ENCODE measurements at places on chromosomes 2 and 18.
A peak's percentile ranks its signal among the peaks of the same experiment; 100 is the strongest.

DNA sequence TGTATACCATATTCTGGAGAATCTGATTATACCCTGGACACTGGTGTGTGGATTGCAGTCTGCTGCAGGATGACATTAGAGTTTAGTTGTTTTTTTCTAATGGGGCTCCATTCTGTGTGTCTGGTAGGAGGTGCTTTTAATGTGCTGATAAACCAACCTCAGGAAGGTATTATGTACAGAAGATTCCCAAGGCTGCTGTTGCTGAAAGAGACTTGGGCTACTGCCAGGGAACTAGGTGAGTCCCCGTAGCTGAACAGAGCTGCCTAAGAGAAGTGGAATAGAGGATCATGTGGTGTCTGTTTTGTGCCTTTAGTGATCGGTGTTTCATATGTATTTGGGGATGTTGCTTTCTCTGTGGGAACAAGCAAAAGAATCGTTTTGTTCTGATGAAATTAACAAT lies 16.5 kb downstream of the SPATA3 start:
- DNase-seq, result no peak

- no peak for DNase-seq
Measured at GRCh38 chr2:109032229-109032820, 43.3 kb upstream of the EDAR start.

GRCh38 chr2:209556354-209556961 lies 132.6 kb downstream of the MAP2 start:
- DNase-seq, result peak; percentile 47

GRCh38 chr2:47437287-47437686 lies 34.3 kb downstream of the MSH2 start:
- peak; percentile 15 for DNase-seq

GRCh38 chr2:142580691-142581090 lies 296.8 kb upstream of the KYNU start:
- DNase-seq, result no peak

DNA sequence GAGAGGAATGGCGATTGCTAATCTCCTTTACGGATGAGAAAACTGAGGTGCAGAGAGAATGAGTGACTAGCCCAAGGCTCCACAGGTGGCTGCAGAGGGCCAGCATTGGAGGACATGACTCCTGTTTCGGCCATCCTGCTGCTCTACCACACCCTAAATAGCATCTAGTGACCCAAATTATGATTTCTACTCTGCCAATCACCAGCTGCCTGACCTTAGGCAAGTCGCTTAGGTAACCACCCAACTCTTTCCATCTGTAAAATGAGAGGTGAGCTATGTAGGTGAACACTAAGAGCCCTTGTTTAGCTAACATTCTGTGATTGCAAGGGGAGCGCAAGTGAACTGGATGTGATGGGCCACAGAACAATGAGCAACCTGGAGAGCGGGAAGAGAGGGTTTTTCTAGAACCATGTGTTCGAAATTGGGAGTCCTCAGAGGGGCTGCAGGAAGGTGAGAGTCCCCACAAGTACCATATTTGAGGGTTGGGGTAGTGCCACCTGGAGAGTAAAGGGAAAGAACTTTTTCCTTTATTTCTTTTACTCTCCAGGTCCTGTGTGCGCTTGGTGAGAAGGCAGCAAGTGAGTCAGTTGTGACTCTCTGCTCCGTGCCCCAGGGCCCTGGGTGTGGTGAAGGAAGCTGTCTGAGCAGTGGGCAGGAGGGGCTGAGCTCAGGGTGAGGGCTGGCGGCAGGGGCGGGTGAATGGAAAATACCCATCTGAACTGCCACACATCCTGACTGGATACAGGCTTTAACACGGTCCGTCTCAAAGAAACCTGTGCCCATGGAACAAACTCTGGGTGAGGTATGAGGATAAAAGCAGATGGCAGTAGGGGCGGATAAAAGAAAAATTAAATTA lies 2.4 kb downstream of the CYP27C1 start:
- DNase-seq, result no peak

GRCh38 chr2:234025466-234025865 lies 25.0 kb upstream of the SPP2 start:
- no peak for DNase-seq

DNA sequence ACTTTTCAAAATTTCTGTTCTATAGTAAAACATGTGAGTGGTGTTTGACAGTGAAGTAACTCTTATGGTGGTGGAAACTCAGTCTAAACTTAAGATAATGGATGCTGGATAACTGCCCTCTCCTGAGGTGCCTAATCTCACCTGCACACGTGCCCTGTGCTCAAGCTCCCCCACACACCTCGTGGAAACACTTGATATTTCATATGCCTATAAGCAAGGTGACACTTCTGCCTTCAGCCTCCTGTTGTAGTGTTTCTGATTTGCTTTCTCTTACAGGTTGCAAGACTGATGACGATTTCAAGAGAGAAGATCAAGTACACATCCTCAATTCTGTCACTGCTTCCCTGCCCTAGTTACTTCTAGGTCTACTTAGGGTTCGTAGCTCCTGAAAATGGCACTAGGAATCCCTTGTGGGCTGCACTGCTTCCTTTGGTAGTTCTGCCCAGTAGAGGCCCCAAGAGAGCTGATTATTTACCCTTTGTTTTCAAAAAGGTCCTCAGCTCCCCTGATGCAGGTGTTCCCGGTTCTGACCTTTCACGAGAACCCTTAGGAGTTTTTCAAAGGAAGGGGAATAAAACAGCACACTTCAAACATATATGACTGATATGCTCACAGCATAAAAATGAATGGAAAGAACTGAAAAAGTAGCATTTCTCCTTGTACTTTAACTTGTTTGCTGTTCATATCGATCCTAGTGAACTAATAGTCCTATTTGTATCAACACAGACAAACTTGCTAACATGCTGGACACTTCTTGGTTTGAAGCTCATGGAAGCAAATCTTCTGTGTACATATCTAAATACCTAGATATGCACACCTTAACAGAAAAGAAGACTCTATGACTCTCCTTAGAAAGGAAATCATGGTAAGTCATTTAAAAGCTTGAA lies 6.7 kb downstream of the CAVIN2 start:
- DNase-seq, result no peak

DNA sequence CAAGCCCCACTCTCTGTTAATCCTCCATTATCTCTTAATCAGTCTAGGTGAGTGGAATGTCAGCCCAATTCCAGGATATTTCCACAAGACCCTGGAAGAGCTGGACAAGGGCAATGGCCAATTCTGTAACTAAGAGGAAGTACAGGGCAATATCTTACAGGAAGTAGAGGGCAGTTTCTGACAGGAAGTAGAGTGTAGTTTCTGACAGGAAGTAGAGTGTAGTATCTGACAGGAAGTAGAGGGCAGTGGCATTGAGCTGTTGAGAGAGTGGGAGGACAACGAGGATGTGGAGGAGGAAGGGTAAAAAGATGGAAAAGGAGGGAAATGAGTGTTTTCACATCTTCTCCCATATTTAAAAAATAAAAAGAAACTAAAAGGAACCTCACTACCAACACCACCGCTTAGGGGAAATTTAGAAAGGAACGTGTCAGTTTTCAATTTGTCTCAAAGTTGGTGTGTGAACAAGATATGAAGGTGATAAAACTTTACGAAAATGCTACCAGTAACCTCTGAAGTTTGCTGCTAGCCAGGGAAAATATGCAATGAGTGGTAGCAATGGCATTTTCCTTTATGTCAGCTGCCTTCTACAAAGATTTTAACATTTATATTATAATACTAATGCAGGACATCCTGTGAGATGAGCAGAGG lies 430.9 kb upstream of the HNRNPA3 start:
- DNase-seq, result no peak

DNA sequence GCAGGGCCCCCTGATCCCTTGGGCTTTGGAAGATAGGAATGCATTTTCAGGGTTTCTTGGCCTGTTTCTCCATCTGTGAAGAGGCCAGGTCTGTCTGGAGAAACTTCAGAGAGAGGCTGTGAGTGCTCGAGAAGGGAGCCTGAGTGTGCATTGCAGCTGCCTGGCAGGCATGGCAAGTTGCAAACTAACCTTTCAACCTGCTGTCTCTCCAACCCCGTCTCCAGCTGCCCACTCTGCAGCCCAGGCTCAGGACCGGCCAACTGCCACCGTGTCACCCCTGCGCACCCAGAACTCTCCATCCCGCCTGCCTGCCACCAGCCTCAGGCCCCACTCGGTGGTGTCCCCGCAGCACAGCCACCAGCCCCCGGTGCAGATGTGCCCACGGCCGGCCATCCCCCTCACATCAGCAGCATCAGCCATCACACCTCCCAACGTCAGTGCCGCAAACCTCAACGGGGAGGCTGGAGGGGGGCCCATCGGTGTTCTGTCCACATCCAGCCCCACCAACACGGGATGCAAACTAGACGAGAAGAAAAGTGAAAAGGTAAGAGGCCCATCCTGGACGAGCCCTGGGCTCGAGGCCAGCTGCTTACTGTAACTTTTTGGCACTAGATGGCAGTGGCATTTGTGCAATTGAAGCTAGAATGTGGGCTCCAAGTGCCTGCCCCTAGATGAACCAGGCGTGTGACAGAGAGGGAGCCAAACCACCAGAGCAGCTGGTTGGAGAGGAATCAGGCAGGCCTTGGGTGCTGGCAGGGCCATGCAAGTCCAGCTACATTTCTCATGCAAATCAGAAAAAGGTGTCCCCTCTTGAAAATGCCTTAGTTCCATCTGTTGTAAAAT lies 164.6 kb downstream of the SEPTIN10 start:
- DNase-seq, result peak; percentile 29

- peak; percentile 12 for DNase-seq
Measured at GRCh38 chr2:240095556-240096523, 40.3 kb downstream of the COPS9 start.

DNA sequence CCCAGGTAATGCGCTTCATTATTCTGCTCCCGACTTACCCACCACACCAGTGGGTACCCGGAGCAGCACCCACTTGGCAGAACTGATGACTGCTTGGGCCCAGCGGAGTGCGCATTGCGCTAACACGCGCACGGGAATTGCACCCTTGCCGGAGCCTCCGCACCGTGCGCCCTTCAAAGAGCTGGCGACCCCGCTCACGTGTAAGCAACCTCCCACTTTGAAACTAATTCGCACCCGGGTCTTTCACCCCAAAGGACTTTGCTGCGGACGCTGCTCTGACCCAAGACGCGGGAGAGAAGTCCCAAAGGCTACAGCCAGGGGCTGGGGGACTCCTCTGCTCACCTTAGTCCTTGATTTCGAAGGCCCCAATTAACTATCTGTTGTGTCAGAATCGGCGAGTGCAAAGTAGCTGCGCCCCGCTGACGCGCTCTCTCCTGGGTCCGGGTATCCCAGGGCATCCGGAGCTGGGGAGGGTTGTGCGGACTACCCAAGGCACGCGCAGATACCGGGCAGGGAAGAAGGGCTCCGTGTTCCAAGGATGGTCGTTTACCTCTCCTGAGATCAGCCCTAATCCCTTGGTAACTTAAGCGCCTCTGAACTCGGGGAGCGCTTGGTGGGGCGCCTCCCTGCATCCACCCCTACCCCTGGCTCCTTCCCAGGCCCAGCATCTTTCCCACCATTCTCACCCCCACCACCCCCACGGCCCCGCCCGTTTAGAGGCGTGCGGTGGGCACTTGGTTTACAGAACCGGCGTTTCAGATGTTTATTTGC lies 13.1 kb upstream of the SATB2 start:
- no peak for DNase-seq

DNA sequence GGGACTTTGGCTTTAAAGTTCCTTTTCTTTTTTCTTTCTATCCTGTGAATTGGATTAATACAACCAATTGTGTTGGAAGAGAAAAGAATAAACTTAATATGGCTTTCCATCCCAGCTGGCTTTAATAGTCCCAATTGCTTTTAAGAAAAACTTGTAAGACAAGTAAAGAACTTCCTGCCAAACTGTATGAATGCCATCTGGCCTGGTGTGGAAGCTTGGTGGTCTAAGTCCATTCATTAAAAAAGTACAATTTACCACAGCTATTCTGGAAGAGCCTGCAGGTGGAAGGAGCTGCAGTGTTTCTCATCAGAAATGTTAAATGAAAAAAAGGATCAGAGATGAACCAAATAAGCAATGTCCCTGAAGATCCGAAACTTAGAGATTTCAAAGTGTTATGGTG lies 103.9 kb downstream of the KLHL14 start:
- no peak for DNase-seq

DNA sequence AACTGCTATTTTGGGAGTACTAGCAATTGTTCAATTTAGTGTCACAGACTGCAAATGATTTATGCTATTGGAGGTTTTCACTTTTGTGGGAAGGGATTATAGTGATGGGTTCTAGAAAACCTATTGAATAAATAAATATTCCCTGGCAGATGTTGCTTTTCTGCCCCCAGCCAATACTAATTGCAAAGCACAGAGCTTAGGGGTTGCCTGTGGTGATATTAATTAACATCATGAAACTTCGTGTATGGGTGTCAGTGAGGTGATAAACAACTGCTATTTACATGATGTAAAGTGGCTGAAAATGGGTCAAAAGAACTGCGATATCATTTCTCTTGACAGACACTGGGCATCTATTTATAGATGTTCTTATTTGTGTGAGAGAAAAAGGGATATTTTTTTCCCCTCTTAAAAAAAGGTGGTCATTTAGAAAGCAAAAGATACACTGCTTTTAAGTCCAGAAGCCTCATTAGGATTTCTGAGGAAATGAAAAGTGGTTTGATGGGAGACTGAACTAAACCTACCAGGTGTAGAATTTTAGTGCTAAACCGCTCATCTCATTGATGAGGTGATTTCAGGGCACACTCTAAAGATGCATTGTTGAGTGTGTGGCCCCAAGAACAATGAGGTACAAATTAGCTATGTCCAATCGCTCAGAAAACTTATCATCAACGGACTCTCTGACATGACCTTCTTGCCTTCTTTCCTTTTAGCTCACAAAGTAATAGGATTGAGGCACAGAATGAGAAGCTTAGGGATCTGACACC lies 116.7 kb upstream of the CHST9 start:
- no peak for DNase-seq

DNA sequence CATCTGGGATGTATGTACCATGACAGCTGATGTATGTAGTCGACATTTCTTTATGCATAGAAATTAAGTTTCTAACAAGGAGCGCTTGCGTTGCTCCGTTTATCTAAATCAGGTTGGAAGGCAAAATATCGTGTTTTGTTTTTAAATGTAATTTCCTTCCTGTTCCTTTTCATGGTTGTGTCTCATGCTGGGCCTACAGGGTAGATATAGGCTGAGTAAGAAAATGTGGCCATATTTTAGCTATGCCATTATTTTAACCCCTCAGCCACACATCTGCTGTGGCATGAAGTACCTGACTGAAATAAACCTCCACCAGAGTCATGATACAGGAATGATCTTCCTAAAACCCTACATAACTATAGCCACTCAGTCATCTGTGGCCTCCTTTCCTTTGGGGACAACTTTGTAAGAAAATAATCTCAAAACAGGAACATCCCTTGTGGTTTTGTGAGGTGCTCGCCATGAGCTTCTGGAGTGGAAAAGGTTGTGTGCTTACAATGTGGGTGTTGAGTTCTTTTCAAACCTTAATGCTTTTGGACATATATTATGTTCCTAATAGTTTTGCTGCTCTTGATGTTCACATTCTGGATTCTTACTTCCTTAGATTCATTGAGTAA lies 214.3 kb downstream of the FAM210A start:
- DNase-seq, result no peak

- DNase-seq, result peak; percentile 67
Measured at GRCh38 chr2:106638043-106638442, 150.9 kb downstream of the CD8B2 start.

GRCh38 chr2:191391171-191391570 lies 146.0 kb downstream of the MYO1B start:
- DNase-seq, result no peak
